ENCODE measurements at places on chromosomes 11 and 22. TPM values are rescaled to one million over a fixed set of nuclear protein-coding genes. Genes with fewer than 3 reads are reported as not detected.

DNA sequence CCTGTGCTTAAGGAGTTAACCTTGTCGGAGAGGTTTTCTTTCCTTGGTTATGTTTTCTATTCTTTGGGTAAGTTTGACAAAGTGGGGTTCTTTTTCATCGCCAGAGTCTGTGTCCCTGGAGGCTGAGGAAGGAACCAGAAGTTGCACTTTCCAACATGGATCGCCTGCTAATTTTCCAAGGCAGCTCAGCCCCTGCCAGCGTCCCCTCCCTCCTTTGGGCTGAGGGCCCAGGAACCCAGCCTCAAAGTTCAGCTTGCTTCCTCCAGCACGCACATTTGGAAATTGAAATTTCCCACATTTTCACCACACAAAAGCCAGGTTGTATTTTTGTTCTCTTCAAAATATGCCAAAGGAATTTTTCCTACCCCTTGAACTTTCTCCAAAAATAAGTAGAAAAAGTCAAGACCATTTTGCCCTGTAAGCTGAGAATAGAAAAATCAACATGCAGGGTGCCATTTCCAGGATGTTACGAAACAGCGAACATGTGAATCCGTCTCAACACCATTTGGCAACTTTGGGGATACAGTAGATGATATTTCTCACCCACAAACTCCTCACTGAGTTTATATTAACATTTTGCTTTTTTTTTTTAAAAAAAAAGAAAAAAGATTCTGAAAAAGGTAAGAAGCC, 343.5 kb downstream of the TENM4 start:
- DNase-seq, result peak; percentile 32

- DNase-seq, result no peak
Observed at GRCh38 chr22:50587407-50587806, 4.8 kb upstream of the CHKB start.

DNA sequence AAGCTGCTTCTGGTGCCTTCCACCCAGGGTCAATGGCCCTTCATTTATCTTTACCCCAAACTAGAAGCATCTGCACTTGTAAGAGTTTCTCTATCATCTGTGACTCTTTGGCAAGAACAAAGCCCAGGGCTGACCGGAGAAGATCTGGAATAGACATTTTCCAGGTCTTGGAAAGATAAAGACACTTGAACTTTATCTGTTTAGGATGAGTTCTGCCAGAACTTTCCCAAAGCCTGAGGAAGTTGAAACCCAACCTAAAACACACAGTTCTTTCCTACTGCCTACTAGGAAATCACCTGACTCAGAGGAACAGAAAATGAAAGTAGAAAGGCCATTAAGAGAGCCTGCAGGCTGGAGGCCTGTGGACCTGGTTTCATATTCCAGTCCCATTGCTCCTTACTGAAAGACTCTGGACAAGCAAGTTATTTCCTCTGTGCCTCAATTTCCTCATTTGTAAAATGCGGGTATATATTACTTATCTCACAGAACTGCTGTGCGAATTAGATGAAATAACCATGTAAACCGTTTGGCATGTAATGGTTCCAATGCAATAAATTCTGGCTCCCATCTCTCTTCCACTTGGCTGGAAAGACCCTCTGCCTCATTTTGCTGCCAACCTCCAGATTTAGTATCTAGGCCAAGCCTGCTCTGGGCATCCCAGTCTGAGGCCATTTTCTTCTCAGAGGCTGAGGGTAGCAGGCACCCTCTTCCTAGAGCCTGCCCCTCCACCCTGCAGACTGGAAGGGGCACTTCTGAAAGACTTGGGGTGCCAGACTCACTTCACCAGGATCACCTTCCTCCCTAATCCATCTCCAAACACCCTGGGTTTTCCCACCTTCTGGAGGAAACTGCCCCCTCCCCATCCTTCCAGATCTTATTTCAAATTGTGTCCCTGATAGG, 1.2 kb downstream of the UBE2L6 start:
- DNase-seq, result peak; percentile 65

- DNase-seq, result no peak
Observed at GRCh38 chr22:32900886-32901635, 99.6 kb downstream of the TIMP3 start.

Gene BIRC3
- 3.3 TPM for total RNA-seq

Gene SMIM35
- not detected for total RNA-seq
